Aorta (tissue), 5 donors: ENCODE measurements at places on chromosomes 12 and 14. TPM values are rescaled to one million over a fixed set of nuclear protein-coding genes. Genes with fewer than 3 reads are reported as not detected.

GRCh38 chr12:89092297-89092696 lies 260.0 kb downstream of the DUSP6 start:
- no peak overlapping the region for H3K4me3 ChIP-seq
- no peaks in the 10 kb centered on the region for H3K27me3 ChIP-seq
- no peaks in the 10 kb centered on the region for H3K4me1 ChIP-seq
- no peak for DNase-seq
- H3K36me3 ChIP-seq, result no peaks in the 10 kb centered on the region
- H3K27ac ChIP-seq, result no peak overlapping the region

- DNase-seq, result no peak
- no peaks in the 10 kb centered on the region for H3K4me1 ChIP-seq
- H3K27ac ChIP-seq, result no peak overlapping the region
- H3K36me3 ChIP-seq, result no peaks in the 10 kb centered on the region
- H3K4me3 ChIP-seq, result no peak overlapping the region
- H3K27me3 ChIP-seq, result no peaks in the 10 kb centered on the region
Measured at GRCh38 chr12:851913-852312, 97.6 kb downstream of the RAD52 start.

DNA sequence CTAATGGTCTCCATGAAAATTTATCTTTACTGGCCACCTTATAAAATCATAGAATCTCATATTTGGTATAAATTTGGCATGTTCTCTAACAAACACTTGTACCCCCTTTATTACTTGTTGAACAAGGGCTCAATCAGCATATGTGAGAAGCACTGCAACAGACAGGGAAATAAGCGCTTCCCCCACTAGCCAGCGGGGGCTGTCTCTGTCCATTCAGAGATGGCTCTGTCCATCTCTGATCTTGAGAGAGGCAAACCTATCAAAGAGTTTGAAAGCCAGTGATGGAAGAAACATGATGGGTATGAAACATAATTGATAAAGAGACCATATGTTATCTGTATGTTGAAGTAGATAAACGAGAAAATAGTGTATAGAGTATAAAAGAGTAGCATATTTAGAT lies 326.8 kb downstream of the PDZRN4 start:
- no peaks in the 10 kb centered on the region for H3K4me1 ChIP-seq
- no peak for DNase-seq
- H3K27ac ChIP-seq, result no peak overlapping the region

GRCh38 chr12:119117936-119118335 lies 60.8 kb upstream of the HSPB8 start:
- no peak overlapping the region for H3K4me3 ChIP-seq
- H3K4me1 ChIP-seq, result no peaks in the 10 kb centered on the region

- H3K27me3 ChIP-seq, result no peaks in the 10 kb centered on the region
- H3K36me3 ChIP-seq, result no peaks in the 10 kb centered on the region
- no peaks in the 10 kb centered on the region for H3K4me1 ChIP-seq
- DNase-seq, result peak; percentile 8
- H3K27ac ChIP-seq, result no peak overlapping the region
- no peak overlapping the region for H3K4me3 ChIP-seq
Measured at GRCh38 chr12:124929649-124930419, 15.4 kb upstream of the UBC start.

- H3K27ac ChIP-seq, result no peak overlapping the region
- no peaks in the 10 kb centered on the region for H3K4me1 ChIP-seq
- H3K4me3 ChIP-seq, result no peak overlapping the region
- no peaks in the 10 kb centered on the region for H3K27me3 ChIP-seq
Measured at GRCh38 chr12:110856542-110856941, 9.8 kb downstream of the CCDC63 start.

GRCh38 chr14:101476258-101476915 lies 84.9 kb upstream of the DIO3 start:
- no peak for DNase-seq
- no peak overlapping the region for H3K4me3 ChIP-seq
- H3K27me3 ChIP-seq, result no peaks in the 10 kb centered on the region
- H3K4me1 ChIP-seq, result no peaks in the 10 kb centered on the region

DNA sequence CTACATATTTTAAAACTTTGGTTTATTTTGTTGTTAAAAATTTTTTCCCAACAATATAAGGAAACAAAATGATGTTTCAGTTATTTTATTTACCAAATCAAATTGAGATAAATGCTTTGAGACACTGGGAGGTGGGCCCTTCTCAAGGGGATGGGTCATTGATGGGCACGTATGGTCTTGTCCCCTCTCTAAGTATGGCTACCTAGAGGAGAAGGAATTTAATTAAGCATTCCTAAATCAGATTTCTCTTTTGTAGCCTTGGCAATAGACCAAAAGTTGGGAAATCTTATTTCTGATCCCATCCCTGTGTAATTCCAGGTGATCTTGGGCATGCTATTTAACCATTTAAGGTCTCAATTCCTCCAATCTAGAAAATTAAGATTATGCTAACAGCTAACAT lies 79.0 kb downstream of the SCN8A start:
- no peak overlapping the region for H3K27ac ChIP-seq
- H3K27me3 ChIP-seq, result no peaks in the 10 kb centered on the region
- no peak overlapping the region for H3K4me3 ChIP-seq

- H3K27ac ChIP-seq, result no peak overlapping the region
- no peak for DNase-seq
- H3K4me3 ChIP-seq, result no peak overlapping the region
- no peaks in the 10 kb centered on the region for H3K27me3 ChIP-seq
- H3K36me3 ChIP-seq, result no peaks in the 10 kb centered on the region
Measured at GRCh38 chr12:95763809-95764253, 26.7 kb downstream of the NTN4 start.

DNA sequence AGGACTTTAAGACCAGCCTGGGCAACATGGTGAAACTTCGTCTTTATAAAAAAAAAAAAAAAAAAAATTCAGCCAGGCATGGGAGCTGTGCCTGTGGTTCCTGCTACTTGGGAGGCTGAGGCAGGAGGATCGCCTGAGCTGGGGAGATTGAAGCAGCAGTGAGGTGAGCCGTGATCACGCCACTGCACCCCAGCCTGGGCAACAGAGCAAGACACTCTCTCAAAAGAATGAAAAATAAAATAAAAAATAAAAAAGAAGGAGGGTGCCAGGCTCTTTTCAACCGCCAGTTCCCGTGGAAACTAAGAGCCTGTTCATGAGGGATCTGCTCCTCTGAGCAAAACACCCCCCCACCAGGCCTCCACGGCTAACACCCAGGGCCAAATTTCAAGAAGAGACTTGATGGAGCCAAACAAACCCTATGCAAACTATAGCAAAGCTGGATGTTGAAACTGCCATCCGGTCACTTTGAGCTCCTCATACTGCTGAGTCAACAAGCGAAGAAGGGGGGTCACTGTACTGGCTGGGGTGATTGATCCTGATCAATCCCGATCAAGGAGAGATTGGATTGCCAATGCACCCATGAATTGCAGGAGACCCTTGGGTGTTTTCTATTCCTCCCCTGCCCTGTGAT lies 23.4 kb downstream of the DLK1 start:
- no peak overlapping the region for H3K4me3 ChIP-seq
- H3K27me3 ChIP-seq, result no peaks in the 10 kb centered on the region
- no peak overlapping the region for H3K27ac ChIP-seq
- no peak for DNase-seq
- H3K36me3 ChIP-seq, result no peaks in the 10 kb centered on the region

DNA sequence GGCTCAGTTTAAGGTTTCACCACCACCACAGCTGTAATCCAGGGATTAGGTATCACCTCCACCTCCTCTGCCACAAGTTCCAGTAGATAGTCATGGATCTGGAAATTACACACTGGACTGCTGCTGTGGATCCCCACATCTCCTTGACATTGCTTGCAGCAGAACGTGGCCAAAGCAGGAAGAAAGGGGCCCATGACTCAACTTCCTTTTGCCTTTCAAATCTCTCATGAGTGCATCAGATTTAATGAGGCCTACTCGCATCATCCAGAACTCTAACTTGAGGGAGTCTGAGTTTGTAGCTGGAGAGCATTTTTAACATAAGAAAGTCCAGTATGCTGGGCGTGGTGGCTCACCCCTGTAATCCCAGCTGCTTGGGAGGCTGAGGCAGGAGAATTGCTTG lies 29.2 kb upstream of the TMED10 start:
- no peaks in the 10 kb centered on the region for H3K36me3 ChIP-seq
- no peak for DNase-seq
- no peaks in the 10 kb centered on the region for H3K4me1 ChIP-seq
- no peak overlapping the region for H3K4me3 ChIP-seq
- H3K27me3 ChIP-seq, result no peaks in the 10 kb centered on the region
- H3K27ac ChIP-seq, result no peak overlapping the region

DNA sequence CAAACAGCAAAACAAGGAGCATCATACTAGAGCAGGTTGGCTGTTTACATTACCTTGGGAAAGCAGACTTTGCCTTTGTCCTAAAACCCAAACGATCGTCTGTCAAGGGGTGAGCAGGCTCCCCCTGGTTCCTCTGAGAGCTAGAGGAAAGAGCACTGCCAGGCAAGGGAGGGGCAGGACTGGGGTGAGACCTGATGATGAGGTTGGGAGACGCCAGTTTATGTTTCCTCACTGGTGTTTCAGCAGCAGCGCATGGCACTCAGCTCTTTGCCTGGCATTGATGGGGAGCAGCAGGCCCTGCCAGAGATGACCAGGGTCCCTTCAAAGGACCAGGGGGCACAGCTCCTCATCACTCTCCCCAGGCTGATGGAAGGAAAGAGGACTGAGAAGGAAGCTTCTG lies 7.9 kb upstream of the KRT2 start:
- no peaks in the 10 kb centered on the region for H3K27me3 ChIP-seq
- DNase-seq, result no peak
- no peak overlapping the region for H3K27ac ChIP-seq
- H3K4me3 ChIP-seq, result no peak overlapping the region
- H3K4me1 ChIP-seq, result no peaks in the 10 kb centered on the region

DNA sequence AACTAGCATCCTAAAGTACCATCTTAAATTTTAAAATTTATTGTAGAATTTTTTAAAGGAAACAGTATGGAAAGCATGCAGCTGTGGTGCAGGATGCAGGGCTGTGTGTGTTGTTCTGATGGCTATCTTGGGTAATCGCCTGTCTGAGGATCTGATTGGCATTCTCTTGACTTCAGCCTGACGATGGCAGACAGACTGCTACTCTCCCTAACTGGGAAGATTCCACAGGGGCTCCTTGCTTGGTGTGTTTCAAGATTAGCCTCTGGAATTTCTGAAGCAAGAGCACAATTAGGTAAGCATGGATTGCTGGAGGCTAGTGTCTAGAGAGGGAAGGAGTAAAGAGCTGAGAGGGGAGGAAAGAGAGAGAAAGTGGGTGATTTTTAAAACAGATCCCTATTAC lies 696.8 kb upstream of the LRFN5 start:
- no peaks in the 10 kb centered on the region for H3K27me3 ChIP-seq
- no peak overlapping the region for H3K27ac ChIP-seq
- no peaks in the 10 kb centered on the region for H3K36me3 ChIP-seq
- no peaks in the 10 kb centered on the region for H3K4me1 ChIP-seq

DNA sequence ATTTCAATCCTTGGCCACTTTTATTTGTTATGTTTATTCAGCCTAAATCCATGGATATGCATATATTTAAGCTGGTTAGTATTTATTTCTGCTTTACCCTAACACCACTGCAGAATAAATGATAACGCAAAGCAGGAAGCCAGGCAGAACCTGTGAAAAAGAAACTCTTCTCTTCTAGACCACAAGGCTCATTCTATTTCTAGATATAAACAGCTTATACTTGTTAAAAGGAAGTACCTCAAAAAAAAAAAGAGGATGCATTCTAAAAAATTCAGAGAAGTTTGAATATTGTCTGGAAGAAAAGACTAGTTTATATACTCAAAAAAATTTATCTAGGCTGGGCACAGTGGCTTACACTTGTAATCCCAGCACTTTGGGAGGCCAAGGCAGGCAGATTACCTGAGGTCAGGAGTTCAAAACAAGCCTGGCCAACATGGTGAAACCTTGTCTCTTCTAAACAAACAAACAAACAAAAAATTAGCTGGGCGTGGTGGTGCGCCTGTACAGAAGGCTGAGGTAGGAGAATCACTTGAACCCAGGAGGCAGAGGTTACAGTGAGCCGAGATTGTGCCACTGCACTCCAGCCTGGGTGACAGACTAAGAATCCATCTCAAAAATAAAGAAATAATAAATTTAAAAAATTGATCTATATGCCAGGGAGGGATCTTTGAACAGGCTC lies 55.8 kb downstream of the GALNT4 start:
- no peak for DNase-seq
- H3K4me1 ChIP-seq, result no peaks in the 10 kb centered on the region
- no peaks in the 10 kb centered on the region for H3K27me3 ChIP-seq
- H3K27ac ChIP-seq, result no peak overlapping the region
- H3K4me3 ChIP-seq, result no peak overlapping the region
- H3K36me3 ChIP-seq, result no peaks in the 10 kb centered on the region

GRCh38 chr12:4445156-4446101 lies at the start of gene FGF6:
Gene FGF6 (minus strand): TSS chr12:4445815. CDS start chr12:4445570, 245 bp downstream.
- no peaks in the 10 kb centered on the region for H3K4me1 ChIP-seq
- no peaks in the 10 kb centered on the region for H3K36me3 ChIP-seq
- H3K27ac ChIP-seq, result no peak within 1 kb of the TSS
- no peak within 1 kb of the TSS for H3K4me3 ChIP-seq
- no peaks in the 10 kb centered on the region for H3K27me3 ChIP-seq

DNA sequence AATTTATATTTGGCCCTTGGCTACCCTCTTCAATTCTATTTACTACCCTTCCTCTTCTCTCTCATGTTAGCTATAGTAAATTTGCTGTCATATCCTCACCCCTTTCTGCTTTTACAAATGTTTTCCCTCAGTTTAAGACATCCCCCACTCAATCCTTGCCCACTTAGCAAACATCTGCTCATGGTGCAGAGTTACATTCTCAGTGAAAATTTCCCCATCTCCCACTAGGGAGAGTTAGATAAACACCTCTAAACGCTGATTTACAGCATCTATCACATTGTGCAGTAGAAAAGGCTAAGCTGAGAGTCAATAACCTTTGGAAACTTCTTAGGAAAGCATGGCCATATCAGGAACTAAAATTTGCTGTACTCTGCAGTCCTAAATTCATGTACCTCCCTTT lies 69.0 kb downstream of the DENND5B start:
- H3K36me3 ChIP-seq, result no peaks in the 10 kb centered on the region
- H3K27ac ChIP-seq, result no peak overlapping the region
- H3K4me1 ChIP-seq, result peaks cover 6% of the 10 kb centered on the region
- no peak overlapping the region for H3K4me3 ChIP-seq
- no peaks in the 10 kb centered on the region for H3K27me3 ChIP-seq

GRCh38 chr12:67434671-67435370 lies 165.7 kb downstream of the CAND1 start:
- DNase-seq, result no peak
- H3K36me3 ChIP-seq, result no peaks in the 10 kb centered on the region
- no peak overlapping the region for H3K4me3 ChIP-seq
- peaks cover 3% of the 10 kb centered on the region for H3K4me1 ChIP-seq
- no peaks in the 10 kb centered on the region for H3K27me3 ChIP-seq

DNA sequence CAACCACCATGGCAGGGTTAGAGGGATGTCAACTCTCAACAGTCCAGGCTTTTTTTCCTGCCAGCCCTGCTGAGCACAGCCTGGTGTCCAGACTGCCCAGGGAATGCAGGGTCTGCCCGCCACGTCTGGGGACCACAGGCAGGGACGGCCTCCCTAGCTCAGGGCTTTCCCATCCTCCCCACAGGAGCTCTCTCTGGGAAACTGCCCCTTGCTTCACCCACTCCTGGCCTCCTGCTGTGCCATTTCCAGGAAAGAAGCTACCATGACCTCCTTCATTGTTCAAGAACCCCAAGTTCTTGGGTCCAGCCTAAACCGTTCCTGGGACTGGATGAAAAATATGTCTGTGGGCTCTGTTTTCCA lies 4.8 kb downstream of the SCNN1A start:
- H3K36me3 ChIP-seq, result no peaks in the 10 kb centered on the region
- no peaks in the 10 kb centered on the region for H3K27me3 ChIP-seq
- H3K4me3 ChIP-seq, result no peak overlapping the region

- no peak overlapping the region for H3K27ac ChIP-seq
- H3K4me1 ChIP-seq, result peaks cover 3% of the 10 kb centered on the region
- H3K27me3 ChIP-seq, result no peaks in the 10 kb centered on the region
Measured at GRCh38 chr12:6045438-6045837, 79.0 kb downstream of the VWF start.

The REC8 gene
- 13.2 TPM for total RNA-seq

The IFNG-AS1 gene
- total RNA-seq, result 0.54 TPM

The DPF3 gene
- 0.65 TPM for total RNA-seq

The ACSM4 gene
- total RNA-seq, result not detected

The HOXC13 gene
- 0.32 TPM for total RNA-seq

The ATL1 gene
- total RNA-seq, result 11.0 TPM
